ENCODE measurements at places on chromosomes 7 and 10.

DNA sequence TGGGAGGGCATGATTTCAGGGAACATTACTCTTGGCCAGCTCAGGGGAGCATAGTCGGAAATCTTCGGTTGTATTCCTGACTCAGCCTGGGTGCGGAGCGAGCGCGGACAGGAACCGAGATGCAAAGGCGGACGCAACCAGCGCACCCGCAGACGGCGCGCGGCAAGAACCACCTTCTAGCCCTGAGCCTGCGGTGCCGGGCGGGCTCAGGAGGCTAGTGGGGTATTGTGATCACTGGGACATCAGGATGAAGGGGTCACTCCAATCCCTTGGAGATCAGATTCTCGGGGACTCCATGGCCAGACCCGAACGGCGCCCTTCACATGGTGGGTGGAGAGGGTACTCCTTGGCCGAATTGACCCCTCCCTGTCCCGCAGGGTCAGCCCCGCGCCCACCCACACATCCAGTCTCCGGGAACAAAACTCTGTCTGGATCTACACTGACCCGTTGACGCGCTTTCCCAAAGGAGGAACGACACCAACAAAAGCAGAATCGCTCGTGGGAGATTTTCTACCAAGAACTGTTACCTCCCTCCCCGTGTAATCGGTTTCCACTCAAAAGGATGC is 730.5 kb downstream of the ZWINT start:
- no peak for DNase-seq

DNA sequence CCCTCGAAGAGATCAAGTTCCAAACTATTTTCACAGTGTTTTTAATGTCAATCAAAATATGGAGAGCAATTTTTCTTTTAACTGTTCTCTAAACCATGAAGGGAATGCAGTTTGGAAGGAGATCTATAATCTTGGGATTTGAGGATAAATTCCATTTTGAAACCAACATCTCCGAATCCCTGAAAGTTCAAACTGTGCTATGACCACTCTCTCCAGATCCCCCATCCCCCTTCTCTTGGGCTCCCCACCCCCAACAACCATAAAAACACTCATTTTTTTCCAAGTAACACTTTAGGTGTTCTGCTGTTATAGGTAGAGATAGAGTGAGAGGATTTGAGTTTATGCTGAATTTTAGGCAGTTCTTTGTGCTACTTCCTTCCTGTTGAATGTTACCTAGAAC is 1.7 kb downstream of the CALD1 start:
- DNase-seq, result no peak

GRCh38 chr10:60388116-60388625 is 1.5 kb downstream of the ANK3 start:
- DNase-seq, result no peak

- no peak for DNase-seq
These were observed 100.7 kb upstream of the PODXL start for GRCh38 chr7:131656980-131657723.

DNA sequence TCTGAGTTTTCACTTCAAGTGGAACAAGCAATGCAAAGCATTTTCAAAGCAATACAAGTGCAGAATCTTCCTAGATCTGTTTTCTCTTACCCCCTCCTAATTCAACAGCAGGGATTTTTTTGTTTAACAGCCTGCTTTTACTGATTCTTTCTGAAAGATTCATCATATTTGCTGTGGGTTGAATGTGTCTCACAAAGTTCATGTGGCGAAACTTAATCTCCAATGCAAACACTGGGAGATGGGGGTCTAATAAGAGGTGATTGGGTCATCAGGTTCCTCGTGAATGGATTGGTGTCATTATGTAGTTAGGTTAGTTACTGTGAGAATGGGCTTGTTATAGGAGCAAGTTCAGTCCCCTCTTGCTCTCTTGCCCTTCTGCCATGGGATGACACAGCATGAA is 107.6 kb downstream of the CNNM2 start:
- DNase-seq, result no peak

DNA sequence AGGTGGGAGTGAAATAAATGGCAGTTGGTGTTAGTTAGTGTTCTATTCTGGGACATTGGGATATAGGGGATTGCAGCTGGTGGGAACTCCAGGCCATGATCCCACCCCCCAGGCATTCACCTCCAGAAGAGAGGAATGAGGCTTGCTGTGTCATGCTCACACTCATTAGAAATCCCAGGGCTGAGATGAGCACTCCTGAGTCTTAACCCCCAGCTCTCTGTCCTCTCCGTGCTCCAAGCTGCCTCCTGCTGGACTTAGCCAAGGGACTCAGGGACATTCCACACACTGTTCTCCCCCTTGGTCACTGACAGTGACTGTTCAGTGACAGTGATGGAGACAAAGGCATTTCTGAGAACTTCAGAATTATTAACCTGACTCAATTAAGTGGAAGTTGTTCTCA is 21.5 kb downstream of the CYP26A1 start:
- DNase-seq, result no peak

DNA sequence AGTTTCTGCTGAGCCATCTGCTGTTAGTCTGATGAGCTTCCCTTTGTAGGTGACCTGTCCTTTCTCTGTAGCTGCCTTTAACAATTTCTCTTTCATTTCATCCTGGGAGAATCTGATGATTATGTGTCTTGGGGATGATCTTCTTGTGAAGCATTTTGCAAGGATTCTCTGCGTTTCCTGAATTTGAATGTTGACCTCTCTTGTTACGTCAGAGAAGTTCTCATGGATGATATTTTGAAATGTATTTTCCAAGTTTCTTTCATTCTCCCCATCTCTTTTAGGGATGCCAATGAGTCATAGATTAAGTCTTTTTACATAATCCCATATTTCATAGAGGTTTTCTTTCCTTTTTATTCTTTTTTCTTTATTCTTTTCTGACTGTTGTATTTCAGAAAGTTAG is 184.2 kb upstream of the BET1 start:
- DNase-seq, result no peak

Data from GM04504 (cell line).